Urinary bladder (tissue), 4 donors: ENCODE measurements at places on chromosomes 2 and 18. TPM values are rescaled to one million over a fixed set of nuclear protein-coding genes. Genes with fewer than 3 reads are reported as not detected.

DNA sequence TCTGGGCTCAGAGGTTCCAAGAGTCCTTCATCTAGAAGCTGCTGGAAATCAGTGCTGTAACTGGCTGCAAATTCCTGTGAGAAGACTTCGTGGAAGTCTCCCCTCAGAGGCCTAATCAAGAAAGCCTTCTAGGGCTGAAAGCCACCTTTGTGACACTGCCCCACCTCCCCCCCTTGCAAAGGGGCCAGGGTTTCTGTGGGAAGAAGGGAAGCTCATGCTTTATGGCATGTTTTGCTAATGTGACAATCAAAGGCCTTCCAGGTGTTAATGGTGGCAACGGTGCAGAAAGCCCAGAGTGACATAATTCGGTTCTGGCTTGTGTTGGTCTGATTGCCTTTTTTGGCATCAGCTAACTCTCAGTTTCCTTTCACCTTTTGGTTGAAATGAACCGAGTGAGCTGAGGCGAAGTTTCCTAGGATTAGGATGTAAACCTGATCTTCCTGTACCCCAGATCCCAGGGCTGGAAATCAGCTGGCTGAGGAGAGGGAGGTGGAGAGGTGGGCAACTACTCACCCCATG is 126.9 kb upstream of the TRIB2 start:
- DNase-seq, result no peak

DNA sequence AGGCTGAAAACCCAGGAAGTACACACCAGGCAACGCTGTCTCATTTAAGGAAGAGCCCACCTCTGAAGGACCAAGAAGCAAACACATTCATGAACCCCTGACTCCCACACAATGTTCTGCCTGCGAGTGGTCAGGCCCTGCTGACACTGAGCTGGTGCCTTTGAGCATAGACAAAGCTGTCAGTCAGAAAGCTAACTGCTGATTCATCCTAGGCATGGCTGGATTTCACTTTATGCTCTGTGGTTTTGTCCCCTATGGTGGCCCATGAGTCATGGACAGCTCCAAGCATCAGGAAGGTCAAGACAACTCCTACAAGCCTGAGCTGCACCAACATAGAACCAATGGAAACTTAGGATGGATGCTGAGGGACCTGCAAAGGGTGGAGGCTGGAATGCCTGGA is 78.9 kb downstream of the UXS1 start:
- no peak for DNase-seq

DNA sequence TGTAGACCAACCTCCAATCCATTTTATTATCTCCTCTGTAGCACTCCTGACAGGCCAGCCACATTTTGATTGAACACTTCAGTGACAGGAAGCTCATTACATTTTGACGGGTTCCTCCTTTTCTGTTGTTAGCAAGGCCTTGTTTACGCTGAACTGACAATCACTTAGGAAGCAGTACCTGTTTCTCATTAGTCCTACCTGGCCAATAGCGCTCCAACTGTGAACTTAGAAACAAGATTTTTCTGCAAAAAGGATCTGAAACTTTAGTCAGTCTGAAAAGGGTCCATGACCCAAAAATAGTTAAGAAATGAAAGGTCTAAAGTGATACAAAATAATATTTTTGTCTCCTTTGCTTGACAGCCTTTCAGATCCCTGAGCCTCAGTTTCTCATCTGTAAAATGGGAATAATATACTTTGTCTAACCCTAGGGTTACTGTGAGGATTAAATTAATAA is 119.6 kb upstream of the MSTN start:
- no peak for DNase-seq

- DNase-seq, result no peak
Observed at GRCh38 chr2:199861132-199861774, 10.3 kb upstream of the FTCDNL1 start.

- DNase-seq, result no peak
Observed at GRCh38 chr2:231522418-231523180, 7.6 kb downstream of the NMUR1 start.

DNA sequence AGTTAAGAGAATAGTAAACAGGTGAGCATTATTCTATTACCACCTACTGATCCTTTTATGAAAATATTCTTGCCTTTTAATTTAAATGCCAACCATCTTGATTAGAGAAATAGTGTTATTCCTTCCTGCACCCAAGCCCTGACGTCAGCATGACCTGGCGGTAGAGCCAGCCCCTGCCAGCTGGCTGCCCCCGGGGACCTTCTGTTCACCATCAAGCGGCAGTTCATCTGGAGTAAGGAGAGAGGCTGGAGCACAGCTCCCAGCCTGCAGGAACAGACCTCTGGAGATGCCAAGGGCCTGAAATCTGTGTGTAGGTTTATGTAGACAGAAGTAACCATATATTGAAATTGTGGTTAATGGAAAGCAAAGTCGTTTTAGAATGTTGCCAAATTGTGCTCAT is 171.8 kb downstream of the GBX2 start:
- no peak for DNase-seq

DNA sequence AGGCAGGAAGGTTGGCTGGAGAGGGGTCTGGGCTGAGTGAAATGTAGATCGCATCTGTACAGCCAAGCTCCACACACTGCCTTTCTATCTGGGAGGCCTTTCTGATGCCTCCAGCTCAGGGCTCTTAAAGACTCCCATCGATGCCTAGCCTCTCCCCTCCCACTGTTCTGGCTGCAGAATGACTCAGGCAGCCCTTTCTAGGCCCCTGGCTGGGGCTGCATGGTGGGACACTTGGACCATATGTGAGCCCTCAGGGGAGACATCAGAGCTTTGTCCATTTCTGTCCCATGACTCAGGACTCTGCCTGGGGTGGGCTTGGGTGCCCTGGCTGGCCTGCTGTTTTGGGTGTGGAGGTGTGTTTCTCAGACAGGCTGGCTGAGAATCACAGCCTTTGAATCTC is 101.3 kb downstream of the CELF4 start:
- DNase-seq, result no peak

LYPD1 gene
- total RNA-seq, result 0.79 TPM

LHCGR gene
- total RNA-seq, result 5.6 TPM

ORC2 gene
- total RNA-seq, result 35.2 TPM
